ENCODE measurements at places on chromosomes 12 and 14. TPM values are rescaled to one million over a fixed set of nuclear protein-coding genes. Genes with fewer than 3 reads are reported as not detected.

BBOF1 gene
- 5.7 TPM for total RNA-seq

PCNX4 gene
- 26.9 TPM for total RNA-seq

AGAP2 gene
- 0.32 TPM for total RNA-seq

ACSM4 gene
- not detected for total RNA-seq

KLHL33 gene
- 0.49 TPM for total RNA-seq

KRT80 gene
- total RNA-seq: not detected

PRPH gene
- total RNA-seq: not detected

RTRAF gene
- total RNA-seq: 80.5 TPM

CLEC2D gene
- total RNA-seq: 0.36 TPM

COPS7A gene
- 96.7 TPM for total RNA-seq

PRB2 gene
- not detected for total RNA-seq

FAIM2 gene
- 21.5 TPM for total RNA-seq

KRT72 gene
- total RNA-seq: not detected

MYO1H gene
- total RNA-seq: not detected

TGFB3 gene
- total RNA-seq: 10.5 TPM

ATF7 gene
- 12.6 TPM for total RNA-seq

GOLGA5 gene
- total RNA-seq: 46.3 TPM

SYCP3 gene
- not detected for total RNA-seq

Data from cardiac atrium fibroblast (primary cell).